ENCODE measurements at places on chromosomes 12 and 14.

GRCh38 chr12:108333898-108334699 lies 5.0 kb downstream of the CMKLR1 start:
- no peak for DNase-seq

GRCh38 chr14:26598081-26598671 lies 343 bp upstream of the NOVA1 start:
- peak; percentile 77 for DNase-seq

- no peak for DNase-seq
Measured at GRCh38 chr14:55383541-55384140, 28.0 kb downstream of the ATG14 start.

GRCh38 chr14:24630872-24631477 lies 3.0 kb downstream of the GZMB start:
- peak; percentile 46 for DNase-seq
